Esophagus squamous epithelium (tissue), 5 donors: ENCODE measurements at places on chromosomes 4 and X. TPM values are rescaled to one million over a fixed set of nuclear protein-coding genes. Genes with fewer than 3 reads are reported as not detected.

The HSD17B13 gene
- total RNA-seq, result not detected

The KDR gene
- total RNA-seq, result 5.4 TPM

The AMTN gene
- not detected for total RNA-seq

The ALPK1 gene
- total RNA-seq, result 12.9 TPM

The S100G gene
- total RNA-seq, result not detected

The CCSER1 gene
- total RNA-seq, result 1.2 TPM

The LGI2 gene
- 0.57 TPM for total RNA-seq

The SPANXN4 gene
- not detected for total RNA-seq

The DUSP9 gene
- total RNA-seq, result 0.76 TPM

- no peaks in the 10 kb centered on the region for H3K36me3 ChIP-seq
- H3K4me1 ChIP-seq, result no peaks in the 10 kb centered on the region
- no peak for DNase-seq
- H3K4me3 ChIP-seq, result no peak overlapping the region
- no peak overlapping the region for H3K27ac ChIP-seq
These were observed 246.2 kb downstream of the ASMT start for GRCh38 chrX:1860936-1861594.

- no peak for DNase-seq
- H3K36me3 ChIP-seq, result no peaks in the 10 kb centered on the region
- no peaks in the 10 kb centered on the region for H3K27me3 ChIP-seq
- H3K4me1 ChIP-seq, result no peaks in the 10 kb centered on the region
- H3K4me3 ChIP-seq, result no peak overlapping the region
These were observed 34.2 kb upstream of the ESX1 start for GRCh38 chrX:104288961-104289360.

- H3K4me3 ChIP-seq, result no peak overlapping the region
- peaks cover 9% of the 10 kb centered on the region for H3K4me1 ChIP-seq
These were observed 156.8 kb downstream of the AR start for GRCh38 chrX:67700602-67701001.

DNA sequence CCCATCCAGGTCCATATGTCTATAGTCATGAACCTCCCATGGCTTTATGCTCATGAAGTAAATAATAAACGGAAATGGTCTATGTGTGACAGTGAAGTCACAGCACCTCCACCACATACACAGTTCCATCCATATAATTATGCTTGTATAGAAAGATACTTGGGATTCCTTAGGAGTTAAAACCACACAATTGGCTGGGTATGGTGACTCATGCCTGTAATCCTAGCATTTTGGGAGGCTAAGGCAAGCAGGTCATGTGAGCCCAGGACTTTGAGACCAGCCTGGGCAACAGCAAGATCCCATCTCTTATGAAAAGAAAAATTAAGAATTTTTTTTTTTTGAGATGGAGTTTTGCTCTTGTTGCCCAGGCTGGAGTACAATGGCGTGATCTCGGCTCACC is 55.6 kb upstream of the RBM47 start:
- DNase-seq, result no peak
- no peak overlapping the region for H3K27ac ChIP-seq
- H3K4me3 ChIP-seq, result no peak overlapping the region
- no peaks in the 10 kb centered on the region for H3K36me3 ChIP-seq
- no peaks in the 10 kb centered on the region for H3K27me3 ChIP-seq
- H3K4me1 ChIP-seq, result peaks cover 6% of the 10 kb centered on the region

DNA sequence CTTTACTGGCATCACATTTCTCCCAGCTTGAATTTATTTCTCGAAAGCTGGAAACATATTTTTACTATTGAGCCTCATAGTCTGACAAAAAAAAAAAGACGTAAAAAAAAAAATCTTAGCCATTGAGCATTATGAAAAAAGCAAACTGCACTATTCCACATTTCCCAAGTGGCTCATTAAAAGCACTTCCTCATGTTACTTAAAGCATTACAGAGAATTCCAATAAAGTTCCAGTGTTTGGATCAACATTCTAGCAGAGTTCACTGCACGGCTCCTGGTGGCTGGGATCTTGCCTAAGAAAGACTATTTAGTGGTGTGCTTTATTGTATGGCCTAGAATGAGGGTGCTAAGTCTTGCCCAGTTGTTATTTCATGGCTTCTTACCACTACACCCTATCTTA is 476.2 kb downstream of the PPARGC1A start:
- H3K36me3 ChIP-seq, result no peaks in the 10 kb centered on the region
- H3K27ac ChIP-seq, result no peak overlapping the region
- H3K27me3 ChIP-seq, result no peaks in the 10 kb centered on the region
- no peak for DNase-seq
- no peaks in the 10 kb centered on the region for H3K4me1 ChIP-seq

GRCh38 chrX:119181491-119181890 is 53.9 kb upstream of the KIAA1210 start:
- no peaks in the 10 kb centered on the region for H3K27me3 ChIP-seq
- no peak for DNase-seq
- no peaks in the 10 kb centered on the region for H3K4me1 ChIP-seq
- no peaks in the 10 kb centered on the region for H3K36me3 ChIP-seq
- H3K4me3 ChIP-seq, result no peak overlapping the region
- H3K27ac ChIP-seq, result no peak overlapping the region

DNA sequence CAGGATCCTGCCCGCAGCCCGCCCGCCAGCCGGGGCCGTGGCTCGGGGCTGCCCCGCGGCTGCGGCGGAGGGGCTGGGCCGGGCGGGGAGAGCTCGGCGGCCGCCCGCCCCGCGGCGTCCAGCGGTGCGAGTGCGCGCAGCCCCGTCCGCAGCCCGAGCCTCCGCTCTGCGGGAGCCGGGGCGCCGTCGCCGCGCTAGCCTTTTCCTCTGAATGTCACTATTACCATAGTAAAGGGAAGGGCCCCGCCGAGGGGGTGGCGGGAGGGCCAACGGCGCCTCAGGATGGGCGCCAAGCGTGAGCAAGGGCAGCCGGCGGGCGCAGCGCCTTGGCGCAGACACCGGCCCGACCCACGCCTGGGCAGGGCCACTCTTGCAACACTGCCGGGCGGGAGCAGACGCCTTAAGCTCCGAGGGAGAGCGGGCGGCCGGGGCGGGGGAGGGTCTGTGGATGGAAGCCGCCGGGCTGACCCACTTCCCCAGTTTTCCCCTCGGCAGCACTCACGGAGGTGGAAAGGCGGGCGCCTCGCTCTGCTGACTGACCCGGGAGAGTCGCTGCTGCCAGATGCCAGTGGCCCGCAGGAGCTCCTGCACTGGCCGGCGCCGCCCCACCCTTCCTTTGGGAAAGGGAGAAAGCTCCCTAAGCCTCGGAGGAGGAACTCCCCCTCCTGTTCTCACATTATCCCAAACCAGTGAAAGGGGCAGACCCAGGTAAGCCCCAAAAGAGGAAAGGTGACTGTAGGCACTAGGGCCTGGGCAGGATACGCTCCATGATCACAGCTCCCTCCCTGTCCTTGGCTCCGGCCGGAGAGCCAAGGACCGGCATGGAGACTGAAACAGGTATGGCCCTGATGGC is 329.4 kb downstream of the HNRNPD start:
- no peaks in the 10 kb centered on the region for H3K36me3 ChIP-seq
- no peak for DNase-seq
- H3K27me3 ChIP-seq, result no peaks in the 10 kb centered on the region
- H3K27ac ChIP-seq, result peak overlapping the region; percentile 31
- peak overlapping the region; percentile 54 for H3K4me3 ChIP-seq

- no peak overlapping the region for H3K4me3 ChIP-seq
- H3K36me3 ChIP-seq, result no peaks in the 10 kb centered on the region
- H3K27ac ChIP-seq, result peak overlapping the region; percentile 79
- DNase-seq, result no peak
- H3K4me1 ChIP-seq, result no peaks in the 10 kb centered on the region
These were observed 8.5 kb downstream of the FRMD7 start for GRCh38 chrX:132119283-132119682.

DNA sequence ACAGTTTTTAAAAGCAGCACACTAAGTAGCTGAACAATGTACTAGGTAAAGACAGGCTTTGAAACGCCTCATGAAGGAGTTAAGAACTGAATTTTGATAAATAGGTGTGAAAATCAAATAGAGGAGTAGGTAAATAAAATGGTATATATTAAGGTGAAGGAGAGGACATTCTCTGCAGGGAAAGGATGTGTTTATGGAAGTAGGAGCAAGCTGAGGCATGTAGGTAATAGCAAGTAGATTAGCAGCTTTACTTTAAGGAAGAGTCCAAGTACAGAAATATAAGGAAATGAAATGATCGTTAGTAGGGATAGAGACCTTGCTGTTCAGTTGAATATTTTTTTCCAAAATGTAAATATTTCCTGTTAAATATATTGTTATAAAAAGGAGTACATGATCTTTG is 12.5 kb downstream of the METAP1 start:
- H3K27me3 ChIP-seq, result no peaks in the 10 kb centered on the region
- no peak for DNase-seq
- H3K27ac ChIP-seq, result no peak overlapping the region
- H3K4me1 ChIP-seq, result no peaks in the 10 kb centered on the region
- no peaks in the 10 kb centered on the region for H3K36me3 ChIP-seq

GRCh38 chrX:554271-554670 is 76.3 kb upstream of the SHOX start:
- no peaks in the 10 kb centered on the region for H3K4me1 ChIP-seq
- no peak for DNase-seq
- no peak overlapping the region for H3K4me3 ChIP-seq
- H3K36me3 ChIP-seq, result no peaks in the 10 kb centered on the region
- H3K27me3 ChIP-seq, result no peaks in the 10 kb centered on the region

- H3K27me3 ChIP-seq, result no peaks in the 10 kb centered on the region
- H3K36me3 ChIP-seq, result no peaks in the 10 kb centered on the region
- no peak overlapping the region for H3K4me3 ChIP-seq
- no peak for DNase-seq
These were observed 26.5 kb upstream of the SORCS2 start for GRCh38 chr4:7165874-7166201.

- no peak overlapping the region for H3K27ac ChIP-seq
- H3K27me3 ChIP-seq, result no peaks in the 10 kb centered on the region
- H3K4me3 ChIP-seq, result no peak overlapping the region
- H3K36me3 ChIP-seq, result no peaks in the 10 kb centered on the region
- H3K4me1 ChIP-seq, result no peaks in the 10 kb centered on the region
These were observed 59.8 kb downstream of the ARSJ start for GRCh38 chr4:113919611-113920010.

DNA sequence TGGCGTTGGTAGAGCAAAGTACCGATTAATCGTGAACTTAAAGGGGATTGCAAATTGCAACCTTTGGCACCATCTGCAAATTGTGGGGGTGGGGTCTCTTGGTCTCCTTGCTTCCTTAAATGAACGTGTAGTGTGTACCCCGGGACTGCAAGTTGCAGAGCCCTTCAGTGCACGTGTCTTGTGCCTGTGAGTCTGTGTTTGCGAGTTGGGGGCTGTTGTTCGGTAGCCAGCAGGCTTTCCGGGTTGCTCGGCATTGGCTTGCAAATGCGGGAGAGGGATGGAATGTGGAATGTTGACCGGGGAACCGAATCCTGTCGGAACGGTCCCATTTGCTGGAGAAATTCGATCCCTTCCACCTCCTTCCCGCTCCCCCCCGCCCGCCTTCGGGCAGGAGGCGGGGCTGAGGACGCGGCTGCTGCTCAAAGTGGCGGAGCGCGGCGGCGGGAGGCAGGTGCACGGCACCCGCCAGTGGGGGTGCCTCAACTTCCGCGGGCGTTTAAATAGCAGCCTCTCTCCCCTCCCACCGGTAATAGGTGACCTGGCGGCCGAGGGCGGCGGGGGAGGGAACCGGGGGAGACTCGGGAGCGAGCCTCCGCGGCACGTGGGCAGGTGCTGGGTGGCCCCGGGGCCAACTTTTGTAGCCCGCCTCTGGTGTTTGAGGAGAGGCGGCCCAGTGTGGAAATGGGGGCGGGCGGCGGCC is 1.5 kb downstream of the JADE1 start:
- H3K4me1 ChIP-seq, result peaks cover 3% of the 10 kb centered on the region
- DNase-seq, result peak; percentile 32
- no peaks in the 10 kb centered on the region for H3K27me3 ChIP-seq

DNA sequence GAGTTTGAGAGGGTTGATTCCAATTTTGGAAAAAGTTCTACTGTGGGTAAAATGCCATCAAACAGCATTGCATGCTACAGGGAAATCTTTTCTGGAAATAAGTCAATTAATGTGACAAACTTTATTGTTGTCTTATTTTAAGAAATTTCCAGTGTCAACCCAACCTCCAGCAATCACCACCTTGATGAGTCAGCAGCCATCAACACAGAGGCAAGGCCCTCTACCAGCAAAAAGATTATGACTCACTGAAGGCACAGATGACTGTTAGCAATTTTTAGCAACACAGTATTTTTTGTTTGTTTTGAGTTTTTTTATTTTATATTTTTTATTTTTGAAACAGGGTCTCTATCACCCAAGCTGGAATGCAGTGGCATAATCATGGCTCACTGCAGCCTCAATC is 165.4 kb upstream of the C1QTNF7 start:
- no peak overlapping the region for H3K27ac ChIP-seq
- H3K4me1 ChIP-seq, result no peaks in the 10 kb centered on the region
- DNase-seq, result no peak
- H3K4me3 ChIP-seq, result no peak overlapping the region
- no peaks in the 10 kb centered on the region for H3K36me3 ChIP-seq
- H3K27me3 ChIP-seq, result no peaks in the 10 kb centered on the region

DNA sequence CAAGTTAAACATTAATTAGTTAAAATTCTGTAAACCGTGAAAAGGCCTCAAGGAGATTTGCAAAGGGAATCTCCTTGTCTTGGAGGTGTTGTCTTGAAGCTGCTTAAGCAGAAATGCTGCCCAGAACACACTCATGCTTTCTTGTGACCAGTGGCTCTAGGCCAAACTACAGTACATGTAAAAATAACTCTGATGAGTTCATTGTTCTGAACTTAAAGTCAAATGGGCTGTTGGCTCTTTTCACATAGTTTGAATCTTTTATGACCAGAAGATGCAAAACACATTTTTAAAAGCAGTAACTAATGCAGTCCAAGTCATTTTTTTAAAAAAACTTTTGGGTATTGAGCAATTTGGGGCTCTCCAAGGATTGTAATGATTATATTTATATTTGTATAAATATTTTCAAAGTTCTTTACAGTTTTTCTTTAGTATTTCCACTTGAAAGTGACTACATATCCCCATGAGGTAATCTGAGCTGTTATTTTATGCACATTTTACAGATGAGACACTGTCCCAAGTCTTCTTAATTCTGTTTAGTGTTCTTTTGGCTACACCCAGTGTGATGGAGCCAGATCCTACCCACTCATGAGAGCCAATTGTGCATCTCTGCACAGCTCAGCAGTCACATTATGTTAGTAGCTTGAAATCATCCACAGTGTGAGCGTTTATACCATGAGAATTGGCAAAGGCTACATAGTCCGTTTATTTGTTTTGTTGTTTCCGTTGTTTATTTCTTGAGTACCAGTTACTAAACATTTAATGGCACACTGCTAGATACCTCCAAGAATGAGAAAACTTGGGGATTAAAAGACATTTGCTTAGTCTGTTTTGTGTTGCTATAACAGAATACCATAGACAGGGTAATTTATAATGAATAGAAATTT is 112.8 kb upstream of the ATXN3L start:
- no peaks in the 10 kb centered on the region for H3K36me3 ChIP-seq
- H3K4me1 ChIP-seq, result no peaks in the 10 kb centered on the region
- peak overlapping the region; percentile 67 for H3K27ac ChIP-seq

DNA sequence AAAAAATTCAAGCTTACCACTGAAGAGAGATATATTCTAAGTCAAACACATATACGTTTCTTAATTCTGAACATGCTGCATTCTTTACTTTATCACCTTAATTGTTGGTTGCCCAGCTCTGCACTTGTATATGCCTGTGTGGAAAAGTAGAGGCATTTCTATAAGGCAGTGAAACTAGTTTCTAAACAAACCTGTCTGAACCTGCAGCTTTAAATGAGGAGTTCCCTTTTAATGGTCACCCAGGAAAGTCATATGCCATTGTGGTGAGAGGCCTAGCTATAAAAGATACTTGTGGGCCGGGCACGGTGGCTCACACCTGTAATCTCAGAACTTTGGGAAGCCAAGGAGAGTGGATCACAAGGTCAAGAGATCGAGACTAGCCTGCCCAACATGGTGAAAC is 147.4 kb upstream of the RXFP1 start:
- H3K4me3 ChIP-seq, result no peak overlapping the region
- H3K4me1 ChIP-seq, result no peaks in the 10 kb centered on the region
- no peaks in the 10 kb centered on the region for H3K36me3 ChIP-seq
- no peaks in the 10 kb centered on the region for H3K27me3 ChIP-seq
- no peak overlapping the region for H3K27ac ChIP-seq
- DNase-seq, result no peak
